ENCODE measurements at places on chromosomes 1 and 21.

DNA sequence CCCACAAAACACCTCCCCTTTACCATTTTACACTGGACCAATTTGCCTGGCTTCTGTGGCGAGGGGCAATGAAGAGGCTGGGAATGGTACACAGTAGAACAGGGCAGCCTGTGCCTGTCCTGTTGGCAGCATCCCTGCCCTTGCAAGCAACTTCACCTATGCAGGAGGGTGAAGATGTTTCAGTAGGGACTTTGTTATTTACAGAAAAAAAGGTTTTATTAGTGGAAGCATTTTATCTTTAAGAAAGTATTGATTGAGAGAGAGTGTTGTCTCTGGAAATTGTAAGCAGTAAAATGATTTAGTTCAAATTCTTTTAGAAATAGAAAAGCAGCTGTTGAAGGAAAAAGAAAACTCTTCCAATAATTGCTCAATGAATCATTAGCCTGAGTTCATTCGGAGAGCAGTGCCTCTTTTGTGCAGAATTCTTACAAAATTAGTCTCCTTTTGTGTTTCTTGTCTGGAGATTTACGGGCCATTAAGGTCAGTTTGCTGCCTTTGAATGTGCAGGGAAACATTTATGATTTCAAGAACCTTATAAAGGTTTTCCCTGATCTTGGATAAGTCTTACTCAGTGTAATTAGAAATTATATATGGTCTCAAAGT is 49.1 kb downstream of the HHAT start:
- no peak for DNase-seq

- DNase-seq: no peak
These were observed 89.7 kb upstream of the ESRRG start for GRCh38 chr1:216812966-216813365.

- DNase-seq: no peak
These were observed 84.7 kb downstream of the OBSCN start for GRCh38 chr1:228292609-228292911.

- no peak for DNase-seq
These were observed 39.2 kb downstream of the SPEN start for GRCh38 chr1:15886611-15887167.

DNA sequence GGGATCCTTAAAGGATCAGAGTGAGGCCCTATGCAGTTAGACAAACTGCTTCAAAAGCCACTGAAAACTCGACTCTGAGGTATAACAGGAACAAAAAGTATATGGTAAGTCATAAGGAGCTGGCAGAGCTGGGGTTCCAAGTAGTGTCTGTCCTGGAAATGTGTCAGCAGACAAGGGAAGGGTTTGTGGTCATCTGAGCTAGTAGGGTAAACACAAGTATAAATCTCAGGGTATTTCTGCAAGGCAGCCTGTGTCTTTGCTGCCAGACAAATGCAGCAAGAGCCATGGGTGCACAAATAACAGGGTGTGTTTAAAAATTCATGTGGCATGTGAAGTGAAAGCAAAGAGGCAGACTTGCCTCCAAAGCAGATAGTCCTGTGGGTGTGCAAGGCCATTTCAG is 759.0 kb upstream of the ADAMTS5 start:
- no peak for DNase-seq

GRCh38 chr1:177368255-177368654 is 197.5 kb downstream of the BRINP2 start:
- no peak for DNase-seq

- no peak for DNase-seq
These were observed 65.1 kb upstream of the RAB4A start for GRCh38 chr1:229205854-229206253.

GRCh38 chr1:39154553-39155421 is 49.7 kb upstream of the MACF1 start:
- peak; percentile 79 for DNase-seq

GRCh38 chr1:207402744-207403143 is 51.4 kb upstream of the CR2 start:
- no peak for DNase-seq

DNA sequence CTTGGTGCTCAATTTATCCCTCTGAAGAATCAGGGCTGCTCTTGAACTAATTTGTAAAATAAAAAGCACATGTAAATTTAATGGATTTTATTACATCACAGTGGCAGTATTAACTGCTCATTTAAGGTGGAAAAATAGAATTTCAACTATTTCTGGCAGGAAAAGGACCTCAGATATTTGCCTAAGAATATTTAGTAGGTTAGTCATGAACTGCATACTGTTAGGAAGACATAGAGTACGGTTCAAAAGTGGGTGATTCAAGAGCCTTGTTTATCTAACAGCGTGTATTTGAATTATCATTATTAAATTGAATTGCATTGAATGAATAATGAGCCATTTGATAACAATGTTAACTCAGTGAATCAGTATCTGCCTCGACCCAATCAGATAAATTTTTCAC is 248.8 kb upstream of the PBX1 start:
- no peak for DNase-seq

DNA sequence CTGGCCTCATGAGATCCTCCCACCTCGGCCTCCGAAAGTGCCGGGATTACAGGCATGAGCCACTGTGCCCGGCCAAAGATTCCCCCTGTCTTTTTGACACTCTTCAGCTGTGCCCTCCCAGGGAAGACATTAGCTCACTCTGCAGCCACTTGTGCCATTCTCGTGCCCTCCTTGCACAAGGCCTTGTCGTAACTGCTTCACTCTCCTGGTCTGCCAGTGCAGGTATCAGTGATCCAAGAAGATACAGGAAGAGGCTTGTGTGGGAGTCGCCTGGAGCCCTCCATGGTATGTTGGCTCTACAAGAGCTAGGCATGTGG is 22.0 kb upstream of the WDR26 start:
- DNase-seq: no peak

DNA sequence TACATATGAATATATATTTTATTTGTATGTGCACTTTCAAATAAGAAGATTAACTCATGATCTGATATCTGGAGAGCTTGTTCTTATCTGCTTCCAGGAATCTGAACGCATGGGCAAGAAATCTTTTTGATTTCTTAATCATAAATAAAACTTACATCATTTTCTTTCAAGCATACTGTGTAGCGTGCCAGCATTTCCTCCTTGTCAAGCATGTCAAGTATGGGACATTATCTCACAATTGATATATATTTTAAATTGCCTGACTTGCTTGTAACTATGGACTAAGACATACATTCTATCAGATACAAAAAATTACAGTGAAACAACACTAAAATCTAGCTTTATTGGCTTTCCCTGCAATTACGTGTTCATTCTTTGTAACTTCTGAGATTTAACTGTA is 1128.2 kb downstream of the PLA2G4A start:
- DNase-seq: no peak

GRCh38 chr1:87715471-87715870 is 386.8 kb downstream of the LMO4 start:
- no peak for DNase-seq

- no peak for DNase-seq
These were observed 115.4 kb upstream of the SERTAD4 start for GRCh38 chr1:210117198-210117597.

GRCh38 chr1:27427816-27428315 is 35.4 kb downstream of the GPR3 start:
- DNase-seq: no peak

- no peak for DNase-seq
These were observed 6.4 kb upstream of the C1orf21 start for GRCh38 chr1:184380468-184380867.

DNA sequence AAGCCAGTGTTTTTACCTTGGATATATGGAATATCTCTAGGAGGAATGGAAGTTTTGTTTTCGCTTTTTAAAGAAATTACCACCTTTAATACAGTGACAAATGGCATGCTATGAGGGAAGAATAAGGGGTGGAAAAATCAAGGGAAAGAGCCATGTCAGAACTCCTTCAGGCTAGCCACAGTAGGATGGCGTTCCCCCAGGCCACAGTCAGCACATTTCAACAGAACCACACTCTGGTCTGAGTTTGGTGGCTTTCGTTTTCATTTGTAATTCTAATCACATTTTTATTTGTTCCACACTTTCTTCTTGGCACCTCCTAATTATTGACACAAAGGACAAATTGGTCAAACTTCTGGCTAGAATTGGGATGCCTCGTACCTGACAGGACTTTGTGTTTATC is 60.3 kb upstream of the RCOR3 start:
- DNase-seq: no peak

DNA sequence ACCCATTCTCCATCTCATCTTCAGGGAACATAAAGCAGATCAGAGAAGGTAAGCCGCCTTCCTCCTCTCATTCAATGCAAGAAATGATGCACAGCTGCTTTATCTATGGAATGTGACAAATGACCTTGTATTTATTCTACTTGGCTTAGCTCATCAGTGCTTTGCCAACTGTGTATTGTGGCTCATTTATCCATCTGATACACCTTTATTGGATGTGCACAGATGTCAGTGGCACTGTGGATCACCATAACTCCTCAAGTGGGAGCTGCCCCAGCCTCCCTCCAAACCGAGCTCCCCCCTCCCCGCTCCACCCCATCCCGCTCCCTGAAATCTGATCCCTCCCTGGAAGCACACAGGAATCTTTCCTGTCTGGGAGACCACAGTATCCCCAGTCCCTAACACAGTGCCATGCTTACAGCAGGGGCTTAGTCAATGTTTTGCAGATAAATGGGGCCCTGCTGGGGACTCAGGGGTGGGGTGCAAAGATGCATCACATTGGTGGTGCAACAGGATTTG is 156.0 kb upstream of the RAB4A start:
- no peak for DNase-seq

GRCh38 chr1:76179219-76179698 is 104.7 kb downstream of the ST6GALNAC3 start:
- no peak for DNase-seq

GRCh38 chr21:26842300-26842699 is 2.9 kb downstream of the ADAMTS1 start:
- peak; percentile 66 for DNase-seq

GRCh38 chr1:116836099-116836498 is 73.6 kb upstream of the PTGFRN start:
- DNase-seq: no peak
